ENCODE measurements at places on chromosomes 16 and 17.

DNA sequence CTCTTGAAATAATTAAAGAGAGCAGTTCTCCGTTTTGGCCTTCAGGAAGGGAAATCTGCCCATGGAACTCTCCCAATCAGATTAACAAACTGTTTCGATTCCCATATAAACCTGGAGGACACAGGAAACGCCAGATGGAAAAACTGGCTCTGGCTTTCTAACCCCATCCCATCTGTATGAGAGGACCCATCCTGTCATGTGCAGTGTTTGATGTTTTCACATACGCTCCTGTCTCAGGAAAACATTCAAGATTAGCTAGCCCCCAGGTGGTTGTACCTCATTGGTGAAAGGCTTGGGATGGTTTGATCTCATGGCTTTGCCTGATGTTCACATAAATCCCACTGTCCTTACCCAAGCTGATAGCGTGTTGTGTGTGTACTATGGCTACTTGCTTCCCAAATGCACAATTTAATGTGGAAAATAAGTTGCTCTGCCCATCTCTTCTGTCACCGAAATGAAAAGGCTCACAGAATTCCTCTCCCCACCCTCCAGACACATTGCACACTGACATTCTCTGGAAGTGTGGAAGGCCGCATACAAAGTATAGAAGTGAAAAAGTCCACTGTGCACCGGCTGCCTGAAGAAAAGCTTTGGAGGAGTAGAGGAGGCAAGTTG lies 18.2 kb upstream of the ERN1 start:
- peak; percentile 41 for DNase-seq

DNA sequence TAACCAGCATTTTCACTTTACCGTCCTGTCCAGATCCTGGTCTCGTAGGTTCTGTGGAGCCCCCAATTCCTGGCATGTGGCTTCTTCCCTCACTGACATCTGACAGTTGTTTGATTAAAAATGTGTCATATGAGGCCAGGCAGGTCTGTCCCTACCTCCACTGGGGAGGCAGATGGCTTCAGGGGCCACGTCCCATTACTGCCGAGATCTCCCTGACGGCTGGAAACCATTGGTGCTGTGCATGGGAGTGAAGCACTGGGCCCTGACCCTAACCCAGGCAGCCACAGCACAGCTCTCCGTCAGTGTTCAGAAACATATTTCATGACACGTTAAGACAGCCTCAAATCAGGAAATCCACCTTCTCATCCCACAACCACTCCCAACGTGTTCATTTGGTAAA lies 77.5 kb downstream of the GNAO1 start:
- no peak for DNase-seq

DNA sequence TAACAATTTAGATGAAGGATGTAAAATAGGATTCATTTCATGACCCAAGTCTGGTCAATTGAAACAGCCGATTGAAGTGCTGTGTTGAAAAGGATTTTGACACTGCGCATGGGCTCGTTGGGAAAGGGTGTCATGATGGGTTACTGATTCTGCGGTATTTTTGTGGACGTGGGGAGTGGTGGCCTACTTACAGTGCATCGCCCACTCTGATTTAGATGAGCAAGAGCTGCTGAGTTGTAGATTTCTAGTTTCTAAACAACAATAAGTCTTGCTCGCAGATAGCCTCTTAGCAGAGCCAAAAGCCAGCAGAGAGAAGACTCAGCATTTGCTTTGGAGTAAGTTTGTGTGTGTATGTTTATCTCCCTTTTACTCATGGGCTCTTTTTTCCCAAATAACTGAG lies 731.0 kb downstream of the MAF start:
- no peak for DNase-seq

DNA sequence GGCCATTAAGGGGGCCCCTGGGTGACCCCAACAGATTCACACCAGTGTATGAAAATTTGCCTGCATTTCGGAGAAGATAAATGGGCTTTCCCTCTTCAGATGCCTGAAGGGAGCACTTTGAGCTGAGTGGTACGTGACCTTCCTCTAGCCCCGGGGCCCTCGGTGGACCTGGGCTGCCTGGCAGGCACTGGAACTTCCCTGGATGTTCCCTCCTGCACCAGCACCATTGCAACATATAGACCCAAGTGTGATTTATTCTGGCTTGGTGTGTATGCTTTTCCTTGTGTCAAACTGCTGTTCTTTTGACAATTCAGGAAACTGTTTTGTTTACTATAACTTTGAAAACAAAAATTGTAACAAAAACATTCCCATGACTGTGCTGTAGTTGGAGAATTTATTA lies 93.8 kb downstream of the TNFRSF13B start:
- DNase-seq: no peak

GRCh38 chr17:43584666-43585102 lies 38.5 kb upstream of the ETV4 start:
- no peak for DNase-seq

- no peak for DNase-seq
Observed at GRCh38 chr17:47774331-47774730, 41.3 kb downstream of the TBX21 start.

- DNase-seq: no peak
Observed at GRCh38 chr16:82024883-82025282, 10.2 kb upstream of the HSD17B2 start.

DNA sequence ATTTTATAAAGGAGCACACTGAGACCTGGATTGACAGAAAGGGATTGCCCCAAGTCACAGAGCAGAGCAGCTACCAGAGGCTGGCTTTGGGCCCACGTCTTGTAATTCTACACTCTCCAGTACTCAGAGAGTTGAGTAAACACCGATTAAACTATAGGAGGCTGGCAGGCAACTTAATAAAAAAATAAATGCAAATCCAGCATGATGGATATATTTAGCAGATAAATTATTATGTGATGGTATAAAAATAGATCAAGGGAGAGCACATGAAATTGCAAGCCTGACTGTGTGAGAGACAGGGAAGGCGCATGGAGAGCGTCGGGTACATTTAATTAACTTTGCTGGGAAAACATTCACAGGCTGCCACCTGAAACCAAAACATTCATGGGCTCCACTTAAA lies 87.7 kb upstream of the CCL2 start:
- no peak for DNase-seq

DNA sequence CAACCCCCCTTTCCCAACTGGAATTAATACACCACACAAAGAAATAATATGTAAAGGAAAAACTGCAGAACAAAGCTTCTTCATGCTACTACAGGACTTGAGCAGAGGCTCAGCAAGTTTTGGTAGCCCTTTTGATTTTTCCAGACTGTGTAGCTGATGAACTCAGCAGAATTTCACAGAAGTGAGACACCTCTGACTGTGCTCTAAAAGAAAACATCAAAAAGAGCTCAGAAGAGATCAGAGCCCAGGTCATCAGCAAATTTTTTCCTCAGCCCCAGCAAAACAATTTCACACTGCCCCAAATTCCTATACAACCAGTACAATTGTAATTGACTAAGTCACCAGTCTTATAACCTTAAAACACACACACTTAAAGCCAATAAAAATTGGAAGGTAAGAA lies 38.0 kb downstream of the TTC19 start:
- no peak for DNase-seq

GRCh38 chr16:83494459-83494858 lies 313.3 kb upstream of the HSBP1 start:
- DNase-seq: no peak

GRCh38 chr16:70254180-70254964 lies 2.6 kb upstream of the EXOSC6 start:
- DNase-seq: no peak

GRCh38 chr16:78242239-78242630 lies 142.8 kb downstream of the WWOX start:
- DNase-seq: no peak

DNA sequence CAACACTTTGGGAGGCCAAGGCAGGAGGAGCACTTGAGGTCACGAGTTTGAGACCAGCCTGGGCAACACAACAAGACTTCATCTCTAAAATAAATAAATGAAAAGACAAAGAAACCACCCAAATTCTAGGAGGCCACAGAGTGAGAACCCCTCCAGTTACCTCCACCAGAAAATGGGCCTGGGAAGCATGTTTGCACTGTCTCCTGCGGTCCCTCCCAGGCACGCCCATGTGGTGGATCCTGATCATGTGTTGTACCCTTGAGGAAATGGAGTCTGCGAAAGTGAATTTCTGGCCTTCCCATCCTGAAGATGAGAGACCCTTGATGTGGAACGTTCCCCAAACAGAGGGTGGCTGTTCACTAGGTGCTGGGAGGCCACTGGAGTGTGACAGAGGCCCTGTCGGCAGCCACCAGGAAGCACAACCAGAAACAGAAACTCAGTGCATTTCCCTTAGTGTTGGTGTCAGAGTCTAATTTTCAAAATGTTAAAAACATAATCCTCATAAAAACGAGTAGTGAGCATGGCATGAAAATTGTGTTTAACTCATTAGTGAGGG lies 19.2 kb upstream of the USP22 start:
- DNase-seq: no peak

- peak; percentile 89 for DNase-seq
Observed at GRCh38 chr16:67936880-67937605, 393 bp upstream of the PSMB10 start.
